ENCODE measurements at places on chromosomes 6 and 20.

- DNase-seq, result no peak
These were observed 134.3 kb downstream of the RTN4IP1 start for GRCh38 chr6:106495014-106495413.

GRCh38 chr6:6882592-6882991 is 225.2 kb upstream of the RREB1 start:
- DNase-seq, result no peak

DNA sequence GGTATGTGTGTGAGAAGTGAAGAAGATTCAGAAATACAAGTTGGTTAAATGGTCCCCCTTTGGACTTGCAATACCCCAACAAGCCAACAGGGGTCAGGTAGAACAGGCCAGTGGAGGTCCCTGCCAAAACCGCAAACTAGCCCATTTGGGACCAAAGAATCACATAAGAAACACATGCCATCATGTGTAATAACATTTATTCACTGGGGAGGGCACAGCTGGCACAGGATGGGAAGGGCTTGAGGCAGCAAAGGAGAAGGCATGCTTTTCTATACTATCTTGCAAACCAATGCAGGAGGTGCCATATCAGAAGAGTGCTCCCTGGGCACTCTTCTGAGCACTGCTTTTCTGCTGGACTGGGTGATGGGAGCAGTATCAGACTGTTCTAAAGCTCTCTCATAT is 116.1 kb upstream of the TRAF3IP2 start:
- peak; percentile 29 for DNase-seq

DNA sequence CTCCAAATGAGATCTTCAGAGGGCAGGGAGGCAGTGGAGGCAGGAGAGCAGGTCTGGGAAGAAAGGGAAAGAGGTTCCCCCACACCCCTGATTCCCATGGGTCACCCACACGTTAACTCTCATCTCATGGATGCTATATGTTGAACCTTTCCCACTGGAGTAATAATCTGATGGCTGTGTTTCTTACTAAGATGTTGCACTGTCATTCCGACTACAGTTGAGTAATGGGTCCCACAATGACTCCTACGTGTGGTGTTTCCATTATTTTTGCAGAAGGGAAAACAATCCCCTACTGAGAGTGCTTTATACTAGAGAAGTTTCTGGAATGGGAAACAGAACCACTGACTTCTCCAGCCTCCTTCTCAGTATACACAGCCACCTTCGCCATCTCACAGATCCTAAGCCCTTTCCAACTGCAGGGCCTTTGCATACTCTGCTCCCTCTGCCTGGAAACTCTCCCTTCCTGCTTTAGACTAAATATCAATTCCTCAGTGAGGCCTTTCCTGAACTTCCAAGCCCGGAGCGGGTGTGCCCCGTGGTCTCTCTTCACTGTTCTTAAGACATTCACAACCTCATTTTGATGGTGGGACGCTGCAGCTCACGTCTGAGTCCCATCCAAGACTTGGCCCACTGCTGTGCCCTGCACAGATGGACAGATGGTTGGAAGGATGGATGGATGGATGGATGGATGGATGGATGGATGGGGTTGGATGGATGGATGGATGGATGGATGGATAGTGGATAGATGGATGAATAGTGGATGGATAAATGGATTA is 238.6 kb upstream of the PMEPA1 start:
- DNase-seq, result no peak

DNA sequence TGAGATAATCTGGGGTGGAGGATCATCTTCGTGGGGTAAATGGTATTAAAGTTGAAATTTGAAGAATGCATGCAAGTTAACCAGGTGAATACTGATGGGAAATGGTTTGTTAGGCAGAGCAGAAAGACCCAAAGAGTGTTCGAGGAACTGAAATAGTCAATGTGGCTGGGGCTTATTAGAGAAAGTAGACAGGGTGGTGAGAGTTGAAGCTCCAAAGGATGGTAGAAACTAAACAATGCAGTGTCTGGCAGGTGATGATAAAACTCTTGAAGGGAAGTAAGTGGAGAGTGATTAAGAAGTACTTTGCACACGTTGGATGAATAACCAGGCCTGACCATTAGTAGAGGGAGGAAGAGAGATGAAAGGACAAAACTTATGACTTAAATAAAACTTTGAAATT is 39.8 kb upstream of the CENPW start:
- DNase-seq, result no peak

- DNase-seq, result no peak
These were observed 12.7 kb downstream of the TP53INP2 start for GRCh38 chr20:34716921-34717229.

DNA sequence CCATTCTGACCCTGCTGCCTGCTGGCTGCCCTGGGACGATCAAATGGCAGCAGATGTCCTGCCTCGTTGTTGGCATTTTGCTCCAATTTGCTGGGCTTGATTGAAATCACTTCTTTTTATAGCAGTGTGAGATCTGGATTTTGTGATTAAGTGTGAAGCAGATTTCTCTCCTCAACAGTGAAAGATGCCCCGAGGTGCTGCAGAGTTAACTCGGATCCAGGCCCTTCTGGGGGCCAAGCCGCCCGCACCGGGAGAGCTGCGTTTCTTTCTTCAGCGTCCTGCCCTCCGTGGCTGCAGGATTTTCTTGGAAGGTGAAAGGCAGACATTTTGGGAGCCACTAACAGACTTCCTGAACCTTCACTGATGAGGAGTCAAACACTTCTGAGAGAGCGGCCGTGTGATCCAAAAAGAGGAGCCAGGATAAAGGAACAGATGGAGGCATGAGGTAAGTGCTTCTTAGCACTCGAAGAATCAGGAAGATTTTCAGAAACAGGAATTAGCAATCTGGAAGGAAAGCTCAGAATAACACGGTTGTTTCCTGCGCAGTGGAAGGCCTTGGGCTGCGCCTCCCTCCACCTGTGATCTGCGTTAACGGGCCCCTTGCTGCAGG is 139.5 kb upstream of the AFDN start:
- no peak for DNase-seq

DNA sequence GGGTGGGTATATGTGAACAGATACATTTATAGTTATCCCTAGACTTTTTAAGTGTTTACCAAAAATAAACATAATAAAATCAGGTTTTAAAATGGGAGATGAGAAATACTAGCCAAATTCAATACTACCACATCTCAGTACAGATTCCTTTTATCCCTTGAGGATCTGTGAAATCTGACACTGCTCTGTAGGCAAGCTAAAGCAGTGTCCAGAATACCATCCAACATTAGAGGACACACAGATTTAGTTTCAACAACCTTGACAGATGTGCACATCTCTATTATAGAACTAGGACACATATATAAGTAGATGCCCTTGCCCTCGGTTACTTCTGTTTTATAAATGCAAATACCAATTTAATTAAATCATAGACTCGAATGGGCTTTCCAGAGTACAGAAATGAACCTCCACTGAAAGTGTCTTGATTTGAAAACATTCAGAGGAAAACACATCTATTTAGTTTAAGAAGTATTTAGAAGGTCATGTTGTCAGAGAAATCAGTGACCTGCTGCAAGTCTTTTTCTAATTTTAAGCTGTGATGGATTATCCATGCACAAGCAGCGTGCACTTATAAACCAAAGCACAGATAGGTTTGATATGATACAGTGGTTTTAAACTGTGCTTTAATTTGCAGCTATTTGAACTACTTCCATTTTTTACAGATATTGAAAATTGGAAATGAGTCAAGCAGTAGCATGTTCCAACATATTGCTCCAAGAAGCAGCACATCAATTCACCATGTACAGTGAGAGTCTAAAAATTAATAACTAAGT is 156.3 kb upstream of the EPHA7 start:
- DNase-seq, result no peak

- DNase-seq, result no peak
These were observed 3.1 kb upstream of the RRBP1 start for GRCh38 chr20:17685168-17685567.

GRCh38 chr6:145559836-145560235 is 175.5 kb downstream of the EPM2A start:
- no peak for DNase-seq

DNA sequence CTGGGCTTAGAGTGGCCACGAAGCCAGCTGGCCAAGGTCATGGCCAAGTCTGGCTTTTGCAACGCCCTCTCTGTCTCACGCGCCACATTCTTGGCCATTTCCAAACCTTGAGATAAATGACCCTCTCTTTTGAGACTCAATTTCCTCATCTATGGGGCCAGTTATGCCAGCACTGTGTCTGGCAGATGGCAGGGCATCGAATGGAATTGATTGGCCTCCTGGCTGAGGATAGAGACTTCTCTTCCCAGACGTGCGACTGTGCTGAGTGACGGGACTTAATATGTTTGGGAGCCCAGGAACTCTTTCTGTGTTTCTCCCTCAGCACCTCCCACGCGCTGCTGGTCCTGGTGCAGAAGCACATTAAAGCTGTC is 7.6 kb downstream of the BPIFB2 start:
- DNase-seq, result no peak

DNA sequence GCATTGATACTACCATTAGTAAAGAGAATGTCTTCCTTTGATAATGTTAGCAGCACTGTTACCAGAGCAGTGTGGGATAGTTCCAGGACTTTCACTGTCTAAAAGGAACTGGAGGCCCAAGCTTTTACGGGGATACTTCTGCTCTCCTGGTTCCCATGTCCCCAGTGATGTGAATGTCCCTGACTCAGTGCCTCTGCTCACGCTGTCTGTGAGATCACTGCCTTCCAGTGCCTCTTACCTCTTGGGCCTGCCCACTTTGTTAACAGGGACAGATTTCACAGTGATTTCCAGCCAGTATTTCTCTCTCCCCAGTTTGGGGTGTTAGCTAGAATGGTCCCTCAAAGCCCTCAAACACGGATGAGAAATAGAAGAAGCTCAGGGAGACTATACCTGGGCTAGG is 14.4 kb downstream of the PTPRA start:
- no peak for DNase-seq

GRCh38 chr20:43364001-43364400 is 93.7 kb upstream of the SRSF6 start:
- no peak for DNase-seq

DNA sequence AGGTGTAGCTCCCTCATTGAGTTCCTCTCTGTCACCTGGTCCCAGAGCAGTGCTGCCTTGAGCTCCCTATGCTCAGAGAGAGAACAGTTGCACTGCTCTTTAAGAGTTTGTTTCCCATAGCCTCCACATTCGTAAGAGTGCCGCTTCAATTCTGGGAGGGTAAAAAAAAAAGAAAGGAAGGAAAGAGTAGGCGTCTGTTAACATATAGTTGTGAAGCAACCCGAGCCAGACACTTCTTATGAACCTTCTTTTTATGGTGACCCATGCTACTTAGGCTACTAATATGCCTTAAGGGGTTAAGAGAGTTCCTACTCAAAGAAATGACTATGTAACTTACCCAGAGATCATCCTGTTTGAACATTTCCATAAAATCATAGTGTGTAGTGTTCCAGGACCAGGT is 4.3 kb upstream of the ARG1 start:
- no peak for DNase-seq

GRCh38 chr6:30244560-30244959 is 31.4 kb upstream of the TRIM26 start:
- DNase-seq, result no peak

GRCh38 chr6:77457720-77458349 is 5.5 kb downstream of the HTR1B start:
- DNase-seq, result no peak

DNA sequence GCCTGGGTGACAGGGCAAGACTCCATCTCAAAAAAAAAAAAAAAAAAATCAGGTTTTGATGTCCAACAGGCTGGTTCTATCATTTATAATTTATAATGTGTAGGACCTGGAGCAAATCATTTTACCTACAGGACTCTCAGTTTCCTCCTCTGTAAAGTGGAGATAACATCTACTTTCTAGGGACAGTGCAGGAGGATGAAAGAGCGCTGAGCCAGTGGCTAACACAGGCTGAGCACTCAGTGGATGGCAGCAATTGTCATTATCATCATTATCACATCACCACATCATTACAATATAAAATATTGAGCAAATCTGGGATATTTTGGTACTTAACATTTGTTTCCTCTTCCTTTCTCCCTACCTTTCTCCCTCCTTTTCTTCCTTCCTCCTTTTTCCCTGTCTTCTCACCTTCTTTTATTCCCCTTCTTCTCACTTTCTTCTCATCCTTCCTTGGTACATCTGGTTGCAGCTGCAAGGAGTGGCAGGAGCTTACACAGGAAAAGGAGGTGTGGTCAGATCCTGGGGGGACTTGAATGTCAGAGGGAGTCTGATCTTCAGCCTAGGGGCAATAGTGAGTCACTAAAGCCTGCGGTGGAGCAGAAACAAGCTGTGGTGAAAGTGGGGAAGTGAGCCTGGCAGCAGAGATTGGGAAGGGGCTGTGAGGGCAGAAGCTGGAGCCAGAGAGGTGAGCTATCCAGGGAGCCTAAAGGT is 24.6 kb upstream of the CTNNBL1 start:
- DNase-seq, result no peak

DNA sequence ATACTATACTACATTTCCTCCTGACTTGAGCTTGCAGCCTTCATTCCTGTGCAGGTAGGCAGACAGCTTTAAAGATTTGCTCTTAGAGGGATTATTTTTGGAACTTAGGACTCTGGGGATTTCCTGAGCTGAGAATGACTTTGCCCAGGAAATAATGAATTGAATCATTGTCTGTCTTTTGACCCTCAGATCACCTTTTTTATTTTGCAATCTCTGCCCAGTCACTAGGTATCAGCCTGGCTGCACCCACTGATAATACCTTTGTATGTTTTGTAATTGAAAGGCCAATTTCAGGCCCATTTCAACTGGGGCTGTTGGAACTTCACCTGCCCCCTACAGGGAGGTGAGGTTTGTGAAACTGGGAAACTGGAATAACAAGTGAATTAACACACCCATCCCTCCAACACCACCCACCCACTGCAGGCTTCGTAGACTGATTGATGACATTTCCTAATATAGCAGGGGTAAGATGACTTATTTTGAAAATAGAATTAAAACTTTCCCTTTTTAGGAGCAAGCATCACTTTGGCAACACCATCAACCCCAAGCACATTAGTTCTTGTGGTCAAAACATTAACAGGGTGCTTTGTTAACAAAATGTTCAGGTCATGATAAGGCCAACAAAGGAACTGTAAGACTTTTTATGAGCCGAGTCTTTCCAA is 157.1 kb upstream of the CENPW start:
- no peak for DNase-seq

DNA sequence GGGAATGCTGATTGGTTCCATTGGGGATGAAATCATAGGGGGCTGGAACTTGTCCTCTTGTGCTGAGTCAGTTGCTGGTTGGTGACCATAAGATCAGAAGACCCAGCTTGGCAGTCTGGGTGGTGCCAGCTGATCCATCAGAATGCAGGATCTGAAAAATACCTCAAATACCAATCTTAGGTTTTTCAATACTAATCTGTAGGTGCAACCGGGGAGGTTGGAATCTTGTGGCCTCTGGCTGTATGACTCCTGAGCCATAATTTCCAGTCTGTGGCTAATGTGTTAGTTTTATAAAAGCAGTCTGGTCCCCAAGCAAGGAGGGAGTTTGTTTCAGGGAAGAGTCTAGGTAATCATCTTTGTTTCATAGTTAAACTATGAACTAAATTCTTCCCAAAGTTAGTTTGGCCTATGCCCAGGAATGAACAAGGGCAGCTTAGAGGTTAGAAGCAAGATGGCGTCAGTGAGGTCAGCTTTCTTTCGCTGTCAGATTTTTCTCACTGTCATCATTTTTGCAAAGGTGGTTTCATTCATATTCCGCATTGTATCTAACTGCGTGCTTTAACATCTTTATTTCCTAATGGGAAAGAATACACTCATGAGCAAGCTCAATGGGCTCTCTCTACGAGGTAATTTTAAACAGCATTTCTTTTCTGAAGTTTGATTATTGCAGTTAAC is 2.0 kb downstream of the ARMH2 start:
- no peak for DNase-seq

Measured in activated CD4-positive, alpha-beta T cell treated with anti-CD3 and anti-CD28 coated beads, Interleukin-2, amount 50 U/mL, for 4 hours (primary cell).